Activated naive CD8-positive, alpha-beta T cell treated with anti-CD3 and anti-CD28 coated beads for 36 hours (primary cell): ENCODE measurements at places on chromosomes 1 and 21.

DNA sequence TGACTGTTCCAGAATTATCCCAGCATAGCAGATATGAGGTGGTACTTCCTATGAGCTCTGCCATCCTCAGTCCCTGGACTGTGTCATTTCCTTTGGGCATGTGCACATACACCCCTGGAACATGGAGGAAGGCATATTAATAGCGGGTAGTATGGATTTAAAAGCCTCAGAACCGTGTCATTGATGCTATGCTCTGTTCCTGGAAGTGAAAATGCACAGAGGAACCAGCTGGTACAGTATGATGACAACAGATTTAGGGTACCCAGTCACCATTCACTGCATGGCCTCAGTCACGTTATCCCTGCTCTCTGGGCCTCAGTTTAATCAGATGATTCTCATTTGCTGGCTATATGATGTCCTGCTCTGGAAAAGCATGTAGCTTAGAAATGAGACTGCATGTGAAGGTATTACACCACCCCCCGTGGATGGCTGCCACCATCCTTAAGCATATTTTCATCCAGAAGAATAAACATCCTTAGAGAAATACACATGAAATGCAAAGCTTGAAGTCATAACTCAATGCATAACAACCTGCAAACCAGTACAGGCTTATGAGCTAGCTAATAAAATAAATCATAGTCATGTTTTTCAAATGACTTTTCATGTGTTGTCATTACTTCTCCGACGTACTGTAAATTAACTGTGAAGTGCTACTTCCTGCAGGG is 37.8 kb downstream of the SETD4 start:
- no peak overlapping the region for H3K27ac ChIP-seq
- H3K27me3 ChIP-seq, result no peaks in the 10 kb centered on the region
- no peak for DNase-seq
- H3K4me1 ChIP-seq, result no peaks in the 10 kb centered on the region
- H3K36me3 ChIP-seq, result peaks cover 5% of the 10 kb centered on the region
- no peak overlapping the region for H3K4me3 ChIP-seq

DNA sequence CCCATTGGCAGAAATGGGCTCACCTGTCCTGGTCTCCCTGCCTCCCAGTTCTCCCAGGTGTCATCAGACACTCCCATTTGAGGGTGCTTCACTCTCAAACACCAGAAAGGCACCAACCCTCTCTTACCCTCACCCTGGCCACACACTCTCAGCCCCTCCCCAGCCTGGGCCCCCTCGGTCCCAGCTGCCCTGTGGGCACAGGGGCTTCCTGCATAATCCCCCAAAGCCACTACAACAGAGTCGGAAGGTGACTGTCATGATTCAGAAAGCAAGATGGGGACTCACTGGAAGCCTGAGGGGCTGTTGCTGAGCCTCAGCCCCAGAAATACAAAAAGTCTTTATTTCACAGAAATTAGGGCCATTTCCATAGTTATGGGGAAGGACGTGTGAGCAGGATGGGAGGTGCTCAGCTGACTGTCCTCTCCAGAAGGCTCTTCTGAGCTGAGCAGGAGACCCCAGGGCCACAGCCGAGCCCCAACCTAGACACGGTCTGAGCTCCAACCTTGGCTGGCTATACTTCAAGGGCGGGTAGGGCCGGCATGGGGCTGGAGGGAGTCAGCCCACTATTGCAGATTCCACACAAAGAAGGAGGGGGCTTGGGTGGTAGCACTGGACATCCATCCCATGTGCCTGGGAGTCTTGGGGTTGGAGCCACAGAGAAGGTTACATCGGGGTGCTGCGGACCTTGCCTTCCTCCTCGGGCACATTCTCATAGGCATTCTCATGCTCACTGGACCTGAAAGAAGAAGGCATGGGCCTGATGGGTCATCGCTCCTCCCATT is 6.3 kb downstream of the PDZK1IP1 start:
- peaks cover 42% of the 10 kb centered on the region for H3K27me3 ChIP-seq
- H3K4me3 ChIP-seq, result no peak overlapping the region
- no peaks in the 10 kb centered on the region for H3K36me3 ChIP-seq
- DNase-seq, result no peak
- no peak overlapping the region for H3K27ac ChIP-seq

- H3K36me3 ChIP-seq, result no peaks in the 10 kb centered on the region
- H3K27me3 ChIP-seq, result peaks cover 12% of the 10 kb centered on the region
- H3K4me1 ChIP-seq, result no peaks in the 10 kb centered on the region
- no peak overlapping the region for H3K4me3 ChIP-seq
These were observed 364.2 kb upstream of the VAMP3 start for GRCh38 chr1:7406641-7407543.

- peak overlapping the region; percentile 84 for H3K27ac ChIP-seq
- no peak overlapping the region for H3K4me3 ChIP-seq
- peaks cover 13% of the 10 kb centered on the region for H3K36me3 ChIP-seq
- peaks cover 42% of the 10 kb centered on the region for H3K4me1 ChIP-seq
- no peaks in the 10 kb centered on the region for H3K27me3 ChIP-seq
These were observed 53.5 kb upstream of the DUSP10 start for GRCh38 chr1:221795380-221795779.

DNA sequence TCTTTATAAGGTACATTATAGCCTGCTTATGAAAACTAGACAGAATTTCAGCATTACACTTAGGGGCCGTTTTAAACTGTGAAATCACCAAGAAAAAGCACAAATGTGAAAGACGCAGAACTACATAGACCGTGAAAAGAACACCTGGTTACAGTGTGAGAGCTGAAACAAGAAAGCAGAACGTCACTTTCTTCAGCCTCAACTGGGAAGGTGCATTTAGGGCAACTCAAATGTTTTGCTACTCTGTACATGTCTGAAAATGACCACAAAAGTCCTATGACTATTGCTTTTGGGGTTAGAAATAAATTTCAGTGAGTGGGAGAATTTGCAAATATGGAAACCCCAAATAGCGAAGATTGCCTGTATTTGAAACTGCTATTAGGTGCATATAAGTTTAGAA is 268.7 kb downstream of the OLFM3 start:
- no peak overlapping the region for H3K27ac ChIP-seq
- no peak for DNase-seq
- H3K27me3 ChIP-seq, result no peaks in the 10 kb centered on the region
- H3K4me1 ChIP-seq, result no peaks in the 10 kb centered on the region
- no peaks in the 10 kb centered on the region for H3K36me3 ChIP-seq
- no peak overlapping the region for H3K4me3 ChIP-seq

- no peaks in the 10 kb centered on the region for H3K4me1 ChIP-seq
These were observed 112.9 kb downstream of the HLX start for GRCh38 chr1:220991959-220992704.

DNA sequence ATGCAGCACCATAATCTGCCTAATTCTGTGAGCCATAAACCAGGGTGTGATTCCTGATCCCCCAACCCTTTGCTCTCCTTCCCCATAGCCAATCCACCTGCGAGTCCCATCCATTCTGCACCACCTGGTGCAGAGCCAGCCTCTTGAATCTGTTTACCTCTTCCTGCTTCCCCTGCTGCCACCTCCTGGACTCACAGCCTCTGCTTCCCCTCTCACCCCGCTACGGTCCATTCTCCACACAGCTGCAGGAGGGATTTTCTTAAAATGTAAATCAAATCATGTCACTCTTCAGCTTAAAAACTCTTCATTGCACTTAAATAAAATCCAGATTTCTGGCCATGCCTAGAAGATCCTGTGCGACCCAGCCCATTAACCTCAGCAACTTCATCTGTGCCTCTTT is 186.7 kb downstream of the FOXD2 start:
- DNase-seq, result no peak
- no peaks in the 10 kb centered on the region for H3K4me1 ChIP-seq
- no peak overlapping the region for H3K27ac ChIP-seq

DNA sequence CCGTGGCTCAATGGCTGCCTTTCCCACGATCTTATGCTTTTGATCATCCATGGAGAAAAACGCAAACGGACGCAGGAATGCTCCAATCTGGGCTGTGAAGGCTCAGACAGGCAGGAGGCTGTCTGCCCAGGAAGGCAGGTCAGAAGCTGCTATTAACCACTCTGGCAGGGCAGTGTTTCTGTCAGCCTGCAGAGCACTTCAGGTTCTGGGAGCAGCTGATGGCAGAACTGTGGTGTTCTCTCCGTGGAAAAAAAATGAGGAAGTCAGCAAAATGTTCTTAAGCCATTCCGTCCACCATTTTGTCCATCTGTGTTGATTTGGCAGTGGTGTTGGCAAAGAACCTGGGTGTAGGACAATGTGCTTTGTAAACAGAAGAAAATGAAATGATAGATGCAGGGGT is 91.7 kb downstream of the SIM2 start:
- H3K36me3 ChIP-seq, result peaks cover 16% of the 10 kb centered on the region
- no peak for DNase-seq
- peaks cover 3% of the 10 kb centered on the region for H3K4me1 ChIP-seq
- no peak overlapping the region for H3K27ac ChIP-seq
- no peak overlapping the region for H3K4me3 ChIP-seq

DNA sequence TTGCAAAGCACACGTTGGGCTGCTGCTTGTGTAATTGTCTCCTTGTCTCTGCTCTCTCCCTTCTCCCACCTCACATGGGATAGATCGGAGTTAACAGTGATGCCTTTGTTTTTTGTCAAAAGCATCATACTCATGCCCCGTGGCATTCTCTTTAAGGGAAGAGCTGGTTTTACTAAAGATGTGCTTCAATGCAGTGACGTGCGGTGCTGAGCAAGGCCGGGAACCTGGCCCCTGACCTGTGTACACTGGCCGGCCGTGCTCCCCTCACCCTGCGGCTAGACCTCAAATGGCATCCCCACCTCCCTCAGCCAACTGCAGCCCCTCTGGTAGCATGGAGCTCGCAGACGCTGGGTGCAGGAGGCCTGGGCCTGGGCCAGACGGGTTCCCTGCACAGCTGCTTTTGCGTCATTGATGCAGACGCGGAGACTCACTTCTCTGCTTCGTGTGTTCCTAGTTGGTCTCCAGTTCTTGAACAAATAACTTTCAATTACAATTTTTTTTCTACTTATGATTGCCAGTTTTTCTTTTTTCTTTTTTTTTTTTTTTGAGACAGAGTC is 19.9 kb downstream of the AGPAT3 start:
- H3K27me3 ChIP-seq, result no peaks in the 10 kb centered on the region
- DNase-seq, result no peak
- H3K4me1 ChIP-seq, result peaks cover 68% of the 10 kb centered on the region
- H3K27ac ChIP-seq, result peak overlapping the region; percentile 54
- H3K36me3 ChIP-seq, result peaks cover 18% of the 10 kb centered on the region
- H3K4me3 ChIP-seq, result no peak overlapping the region

GRCh38 chr1:212232090-212232489 is 53.1 kb upstream of the PPP2R5A start:
- H3K4me3 ChIP-seq, result no peak overlapping the region
- no peaks in the 10 kb centered on the region for H3K27me3 ChIP-seq
- no peak overlapping the region for H3K27ac ChIP-seq

- DNase-seq, result peak; percentile 13
- H3K36me3 ChIP-seq, result peaks cover 34% of the 10 kb centered on the region
- H3K27ac ChIP-seq, result peak overlapping the region; percentile 78
- H3K4me1 ChIP-seq, result peaks cover 49% of the 10 kb centered on the region
- no peaks in the 10 kb centered on the region for H3K27me3 ChIP-seq
- H3K4me3 ChIP-seq, result peak overlapping the region; percentile 22
These were observed 12.5 kb downstream of the EPS15 start for GRCh38 chr1:51506537-51506936.

DNA sequence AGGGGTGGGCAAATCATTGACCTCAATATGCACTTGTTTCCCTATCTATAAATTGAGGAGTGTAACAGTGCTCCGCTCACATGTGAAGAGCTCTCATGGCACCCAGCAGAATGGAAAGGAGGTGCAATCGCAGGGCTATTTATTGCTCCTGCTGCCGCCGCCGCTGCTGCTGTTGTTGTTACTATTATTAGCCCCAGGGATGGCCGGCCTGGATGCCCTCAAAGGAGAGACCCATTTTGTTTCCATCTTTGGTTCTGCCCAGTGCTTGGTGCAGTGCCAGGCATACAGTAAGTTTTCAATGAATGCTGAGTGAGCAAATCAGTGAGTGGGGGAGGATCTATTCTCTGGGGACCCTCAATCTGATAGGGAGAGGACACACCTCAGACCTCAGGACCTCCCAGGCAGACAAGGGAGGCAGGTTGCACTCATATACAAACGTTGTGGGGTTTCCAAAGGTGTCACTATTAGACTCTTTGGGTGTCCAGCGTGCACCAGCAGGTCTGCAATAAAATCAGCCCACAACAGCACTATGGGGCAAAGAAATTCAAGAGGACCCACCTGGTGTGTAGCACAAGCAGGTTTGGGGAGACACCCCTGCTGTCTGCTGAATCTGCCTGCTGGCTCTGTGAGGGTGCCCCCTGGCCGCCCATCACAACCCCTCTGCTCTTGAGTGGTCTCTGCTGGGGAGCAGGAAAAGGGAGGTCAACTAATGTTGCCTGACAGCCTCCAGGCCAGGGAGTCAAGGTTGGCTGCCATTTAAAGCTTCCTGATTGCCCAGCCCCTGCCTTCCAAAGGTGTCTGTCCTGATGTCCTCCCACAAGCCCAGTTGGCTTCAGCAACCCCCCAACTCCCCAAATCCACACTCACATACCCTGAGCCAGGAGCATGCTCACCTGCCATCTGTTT is 136.3 kb downstream of the ACTL8 start:
- no peak overlapping the region for H3K27ac ChIP-seq
- H3K4me3 ChIP-seq, result no peak overlapping the region
- H3K27me3 ChIP-seq, result peaks cover 36% of the 10 kb centered on the region
- H3K4me1 ChIP-seq, result no peaks in the 10 kb centered on the region

DNA sequence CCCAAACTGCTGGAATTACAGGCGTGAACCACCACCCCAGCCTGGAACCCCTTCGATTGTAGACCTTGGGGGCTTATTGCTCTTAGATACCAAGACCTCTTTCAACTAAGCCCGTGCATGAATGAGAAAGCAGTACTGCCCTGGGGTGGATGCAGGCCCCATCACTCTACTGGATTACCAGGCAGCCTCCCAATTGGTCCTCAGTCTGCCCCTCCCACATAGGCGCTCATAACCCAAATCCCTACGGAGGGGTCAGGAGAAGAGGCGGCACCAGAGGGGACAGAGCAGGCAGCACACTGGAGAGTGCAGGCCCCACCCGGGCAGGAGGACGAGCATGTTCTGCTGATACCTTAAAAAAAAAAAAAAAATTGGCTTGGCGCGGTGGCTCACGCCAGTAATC is 12.4 kb upstream of the STMN1 start:
- H3K36me3 ChIP-seq, result no peaks in the 10 kb centered on the region
- H3K27ac ChIP-seq, result no peak overlapping the region
- DNase-seq, result no peak
- H3K27me3 ChIP-seq, result peaks cover 3% of the 10 kb centered on the region
- H3K4me1 ChIP-seq, result peaks cover 30% of the 10 kb centered on the region

- no peaks in the 10 kb centered on the region for H3K4me1 ChIP-seq
- H3K4me3 ChIP-seq, result no peak overlapping the region
- DNase-seq, result no peak
- no peak overlapping the region for H3K27ac ChIP-seq
These were observed 483.6 kb downstream of the LTN1 start for GRCh38 chr21:28509031-28509430.

DNA sequence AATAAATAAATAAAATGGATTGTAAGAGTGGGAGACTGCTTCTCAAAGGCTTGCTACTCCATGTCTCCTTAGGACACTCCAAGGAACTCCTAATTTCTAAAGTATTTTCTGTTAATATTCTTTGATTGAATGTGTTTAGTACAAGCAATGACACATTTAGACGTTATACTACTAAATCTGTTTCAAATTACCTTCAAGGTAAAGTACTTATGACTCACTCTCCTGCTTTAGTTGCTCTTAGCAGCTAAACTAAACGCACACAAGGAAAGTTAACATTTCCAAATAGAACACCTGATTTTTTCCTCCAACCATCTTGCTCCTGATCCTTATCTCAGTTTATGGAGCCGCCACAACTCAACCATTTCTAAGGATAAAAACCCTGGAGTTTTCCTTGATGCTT is 969.8 kb upstream of the ADGRL4 start:
- H3K4me3 ChIP-seq, result no peak overlapping the region
- no peaks in the 10 kb centered on the region for H3K4me1 ChIP-seq
- DNase-seq, result no peak
- H3K27me3 ChIP-seq, result no peaks in the 10 kb centered on the region

- no peaks in the 10 kb centered on the region for H3K27me3 ChIP-seq
- H3K4me3 ChIP-seq, result no peak overlapping the region
- DNase-seq, result no peak
These were observed 43.4 kb downstream of the PARP1 start for GRCh38 chr1:226364514-226364899.
